Brain pericyte (primary cell): ENCODE measurements at places on chromosomes 4 and X.

DNA sequence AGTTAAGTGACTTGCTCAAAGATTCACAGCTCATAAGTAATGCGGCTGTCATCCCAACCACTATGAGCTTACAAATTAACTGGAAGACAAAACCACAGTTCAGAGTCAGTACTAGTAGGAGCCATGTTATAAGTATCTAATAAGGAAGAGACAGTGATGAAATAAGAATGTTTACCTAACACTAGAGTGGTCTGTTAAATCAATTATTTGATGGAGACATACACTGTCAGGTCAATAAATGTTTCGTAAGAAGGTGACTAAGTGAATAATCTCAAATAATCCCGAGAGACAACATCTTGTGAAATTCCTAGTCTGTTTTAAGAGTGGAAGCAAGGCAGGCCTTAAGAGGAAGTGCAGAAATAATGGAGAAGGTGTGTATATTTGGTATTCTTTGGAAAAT lies 25.8 kb upstream of the AMELX start:
- DNase-seq, result no peak

DNA sequence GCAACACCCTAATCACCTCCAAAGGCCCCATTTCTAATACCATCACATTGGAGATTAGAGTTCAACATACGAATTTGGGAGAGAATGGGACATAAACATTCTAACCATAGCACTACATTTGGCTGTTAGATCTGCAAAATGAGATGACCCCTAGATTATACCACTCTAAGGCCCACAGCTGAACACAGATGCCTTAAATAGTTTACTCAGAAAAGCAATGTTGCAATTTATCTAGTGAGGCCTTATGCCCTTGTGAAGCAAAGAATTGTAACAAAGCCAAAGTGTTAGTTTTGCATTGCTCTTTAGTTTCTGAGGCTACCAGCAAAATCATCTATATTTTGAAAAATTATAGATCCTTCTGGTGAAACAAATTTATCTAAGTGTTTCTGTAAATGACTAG lies 31.6 kb upstream of the ARHGEF6 start:
- no peak for DNase-seq

DNA sequence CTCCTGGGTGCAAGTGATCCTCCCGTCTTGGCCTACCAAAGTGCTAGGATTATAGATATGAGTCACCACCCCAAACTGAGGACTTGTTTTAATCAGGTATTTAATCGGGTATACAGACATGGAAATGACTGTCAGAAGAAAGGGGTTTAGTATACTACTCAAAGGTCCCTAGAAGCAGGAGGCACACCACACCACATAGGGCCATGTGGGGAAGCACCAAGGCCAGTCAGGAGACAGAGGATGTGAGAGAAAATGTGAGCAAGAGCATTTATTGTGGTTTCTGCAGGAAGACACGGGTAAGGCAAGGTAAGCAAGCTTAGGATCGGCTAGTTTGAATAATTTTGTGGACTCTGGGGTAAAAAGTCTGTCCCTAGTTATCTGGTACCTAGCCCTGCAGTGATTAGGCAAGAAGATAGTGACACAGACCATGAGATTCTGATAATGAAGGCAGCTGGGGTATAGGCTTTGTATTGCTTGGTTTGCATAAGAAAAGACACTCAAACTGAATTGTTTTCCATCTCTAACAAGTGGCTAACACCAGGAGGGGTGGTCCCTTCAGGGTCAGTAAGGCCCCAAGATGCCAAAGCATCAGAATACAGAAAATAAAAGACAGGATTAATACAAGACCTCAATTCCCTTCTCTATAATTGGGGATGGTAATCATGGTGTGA lies 408.8 kb upstream of the F9 start:
- DNase-seq, result no peak

DNA sequence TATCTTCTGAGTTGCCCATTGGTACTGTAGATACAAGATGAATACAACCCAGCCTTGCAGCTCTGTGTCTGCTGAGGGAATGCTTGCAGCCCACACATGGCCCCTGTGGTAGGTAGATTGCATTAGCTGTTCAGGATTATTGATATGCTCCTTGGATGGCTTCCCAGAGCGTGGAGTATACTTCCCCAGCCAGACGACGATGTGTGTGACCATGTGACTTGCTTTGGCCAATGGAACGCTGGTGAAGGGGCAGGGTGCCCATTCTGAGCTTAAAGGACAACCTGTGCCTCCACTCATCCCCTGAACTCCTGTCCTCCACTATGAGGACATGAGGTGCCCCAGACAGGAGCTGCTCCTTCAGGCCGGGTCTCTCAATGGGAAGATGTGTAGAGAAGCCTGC lies 23.9 kb upstream of the FGFBP2 start:
- no peak for DNase-seq

DNA sequence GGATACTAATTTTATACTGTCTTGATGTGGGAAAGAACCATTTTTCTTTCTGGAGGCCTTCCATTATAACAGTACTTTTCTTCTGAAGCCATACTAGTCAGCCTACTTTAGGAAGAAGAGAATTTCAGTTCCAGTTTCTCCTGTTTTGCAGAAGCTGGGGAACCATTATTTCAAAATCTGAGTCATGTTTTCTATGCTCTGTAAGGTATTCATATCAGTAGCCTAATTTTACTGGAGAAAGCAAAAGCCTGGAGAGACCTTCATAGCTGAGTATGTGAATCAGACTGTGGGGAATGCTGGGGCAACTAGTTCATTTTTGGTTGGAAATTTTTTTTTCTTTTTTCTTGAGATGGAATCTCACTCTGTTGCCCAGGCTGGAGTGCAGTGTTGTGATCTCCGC lies 22.4 kb downstream of the AFF1 start:
- no peak for DNase-seq

- no peak for DNase-seq
Observed at GRCh38 chrX:42615161-42615563, 162.8 kb downstream of the PPP1R2C start.

- DNase-seq, result no peak
Observed at GRCh38 chr4:8695237-8696219, 103.0 kb downstream of the CPZ start.

- DNase-seq, result no peak
Observed at GRCh38 chr4:8167291-8167690, 8.7 kb upstream of the ABLIM2 start.

DNA sequence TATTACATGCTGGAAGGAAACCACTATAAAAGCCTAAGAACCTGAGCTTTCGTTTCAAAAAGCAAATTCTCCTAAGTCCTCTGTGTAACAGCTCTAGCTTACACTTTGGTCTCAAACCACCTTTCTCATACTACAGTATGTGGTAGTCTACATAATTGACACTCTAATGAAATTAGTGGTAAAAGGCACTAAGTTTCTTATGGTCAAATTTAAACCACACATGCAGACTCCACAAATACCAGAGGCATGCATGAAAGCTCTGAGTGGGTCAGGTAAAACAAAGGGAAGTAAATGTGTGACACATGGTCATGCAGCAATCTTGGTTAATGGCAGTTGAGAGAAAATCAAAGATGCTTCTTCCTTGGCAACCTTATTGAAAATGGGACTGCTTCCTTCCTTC lies 187.8 kb downstream of the CCNG2 start:
- no peak for DNase-seq

- no peak for DNase-seq
Observed at GRCh38 chr4:84780719-84781118, 185.8 kb downstream of the WDFY3 start.

DNA sequence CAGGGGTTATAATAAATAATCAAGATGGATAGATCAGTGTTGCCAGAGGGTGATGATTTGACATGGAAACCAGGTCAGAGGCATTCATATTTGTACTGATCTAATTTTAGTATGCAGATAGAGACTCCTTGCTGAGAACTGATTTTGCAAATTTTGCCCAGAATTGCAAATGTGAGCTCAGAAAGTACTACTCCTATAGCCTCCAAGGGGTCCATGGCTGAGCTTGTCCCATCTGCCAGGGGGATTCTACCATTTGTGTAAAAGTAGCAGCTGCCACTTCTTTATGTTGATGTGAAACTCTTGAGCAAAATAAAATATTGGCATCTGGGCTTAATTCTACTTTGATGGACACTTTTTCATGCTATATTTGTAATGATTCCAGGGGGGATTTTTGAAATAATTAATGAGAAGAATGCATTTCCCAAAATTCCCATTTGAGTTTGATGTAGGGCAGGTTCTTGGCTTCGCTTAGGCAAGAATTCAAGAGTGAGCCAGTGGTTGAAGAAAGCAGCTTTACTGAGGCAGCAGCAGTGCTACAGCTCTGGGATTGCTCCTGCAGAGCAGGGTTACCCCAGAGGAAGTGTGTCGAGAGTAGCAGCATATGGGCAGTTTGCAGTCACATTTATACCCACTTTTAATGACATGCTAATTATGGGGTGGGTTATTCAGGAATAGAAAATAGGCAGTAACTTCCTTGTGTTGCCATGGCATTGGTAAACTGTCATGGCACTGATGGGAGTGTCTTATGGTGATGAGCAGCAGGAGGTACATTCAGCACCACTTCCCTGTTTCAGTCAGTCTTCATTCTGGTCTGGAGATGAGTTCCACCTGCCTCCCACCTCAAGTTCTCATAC lies 38.7 kb upstream of the DCLK2 start:
- DNase-seq, result no peak

GRCh38 chr4:184860018-184860779 lies 34.4 kb upstream of the ACSL1 start:
- no peak for DNase-seq

GRCh38 chr4:106914223-106914622 lies 121.9 kb downstream of the DKK2 start:
- DNase-seq, result no peak

DNA sequence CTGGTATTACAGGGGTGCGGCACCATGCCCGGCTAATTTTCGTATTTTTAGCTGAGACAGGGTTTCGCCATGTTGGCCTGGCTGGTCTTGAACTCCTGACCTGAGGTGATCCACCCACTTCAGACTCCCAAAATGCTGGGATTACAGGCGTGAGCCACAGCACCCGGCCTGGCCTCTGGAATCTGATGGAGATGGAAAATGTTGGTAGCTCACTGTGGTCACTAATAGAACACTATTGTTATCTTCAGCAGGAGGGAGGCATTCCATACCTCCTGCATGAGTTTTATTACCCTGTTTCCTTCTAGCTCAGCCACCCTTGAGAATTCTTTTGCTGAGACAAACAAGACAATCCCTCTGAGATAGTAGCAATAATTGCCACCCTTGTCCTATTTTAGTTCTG lies 105.0 kb downstream of the SHROOM3 start:
- DNase-seq, result no peak

DNA sequence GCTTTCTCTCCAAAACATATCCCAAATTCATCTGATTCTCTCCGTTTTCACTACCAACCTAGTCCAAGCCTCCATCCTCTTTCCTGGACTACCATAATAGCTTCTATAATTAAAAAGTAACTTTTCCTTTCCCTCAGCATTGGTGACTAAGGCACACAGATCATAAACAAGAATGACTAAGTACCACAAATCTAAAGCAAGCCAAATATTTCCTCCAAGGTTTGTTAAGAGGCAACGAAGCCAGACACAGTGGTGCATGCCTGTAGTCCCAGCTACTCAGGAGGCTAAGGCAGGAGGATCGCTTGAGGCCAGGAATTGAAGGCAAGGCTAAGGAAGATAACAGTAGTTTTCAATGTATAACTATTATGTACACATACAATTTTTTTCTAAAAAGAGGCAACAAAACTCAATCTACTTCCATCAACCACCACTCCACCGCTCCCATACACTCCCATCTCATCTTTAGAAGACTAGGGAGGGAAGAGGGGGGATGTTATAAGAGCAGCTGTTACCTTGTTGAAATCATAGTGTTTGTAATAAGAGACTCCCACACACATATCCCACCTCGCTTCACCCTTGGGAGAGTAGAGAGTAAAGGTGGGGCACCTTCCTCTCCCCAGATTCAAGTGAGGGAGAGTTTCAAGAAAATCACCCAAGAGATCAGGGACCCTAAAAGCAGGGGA lies 4.2 kb upstream of the JCHAIN start:
- no peak for DNase-seq

DNA sequence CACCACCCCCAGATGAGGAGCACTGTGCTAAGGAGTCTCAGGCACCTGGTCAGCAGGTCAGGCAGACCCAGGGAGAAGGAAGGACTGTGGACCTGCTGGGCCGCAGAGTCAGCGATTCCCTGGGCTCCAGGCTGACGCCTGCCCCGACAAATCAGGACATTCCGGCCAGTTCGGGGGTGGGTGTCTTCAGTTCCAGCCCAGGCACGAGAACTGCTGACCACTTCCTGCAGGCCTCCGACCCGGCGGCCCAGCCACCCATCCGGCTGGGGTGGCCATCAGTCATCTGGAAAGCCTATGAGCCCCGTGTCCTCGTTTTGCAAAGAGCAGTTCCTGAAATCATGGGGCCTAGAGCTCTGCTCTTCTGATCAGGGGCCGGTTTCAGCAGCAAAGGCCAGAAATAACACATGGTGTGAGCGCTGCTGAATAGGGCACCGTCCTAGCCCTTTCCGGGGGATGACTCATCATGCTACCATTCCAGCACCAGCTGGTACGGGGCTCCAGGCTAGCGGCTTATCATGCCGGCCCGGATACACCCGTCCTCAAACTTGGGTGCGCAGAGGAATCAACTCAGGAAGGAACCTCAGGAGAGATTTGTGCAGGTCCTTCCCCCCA lies 7.8 kb upstream of the SH3TC1 start:
- no peak for DNase-seq

GRCh38 chr4:87108142-87108546 lies 112.3 kb downstream of the KLHL8 start:
- no peak for DNase-seq

GRCh38 chr4:5383191-5383980 lies 325.0 kb downstream of the EVC2 start:
- DNase-seq, result no peak

- no peak for DNase-seq
Observed at GRCh38 chr4:130851932-130852331, 1756.0 kb downstream of the C4orf33 start.

- no peak for DNase-seq
Observed at GRCh38 chr4:95528388-95528948, 20.3 kb downstream of the UNC5C start.

DNA sequence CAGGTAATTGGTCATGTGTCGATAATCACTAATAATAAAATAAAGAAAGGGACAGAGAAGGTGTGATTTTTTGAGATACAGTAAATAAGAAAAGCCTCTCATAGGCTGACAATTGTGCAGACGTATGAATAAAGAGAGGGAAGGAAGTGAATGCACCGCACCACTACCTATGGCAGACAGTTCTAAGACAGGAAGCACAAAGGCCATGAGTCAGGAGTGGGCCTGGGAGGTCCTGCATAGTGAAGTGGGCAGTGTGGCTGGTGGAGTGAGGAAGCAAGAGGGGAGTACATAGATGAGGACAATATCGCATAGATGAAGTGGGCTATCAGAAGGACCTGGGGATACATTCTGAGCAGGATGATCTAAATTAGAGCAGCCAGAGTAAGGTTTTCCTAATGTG lies 75.6 kb downstream of the BMP3 start:
- no peak for DNase-seq

GRCh38 chr4:84849051-84849640 lies 117.3 kb downstream of the WDFY3 start:
- no peak for DNase-seq

- no peak for DNase-seq
Observed at GRCh38 chr4:120331486-120332370, 265.1 kb upstream of the MAD2L1 start.

DNA sequence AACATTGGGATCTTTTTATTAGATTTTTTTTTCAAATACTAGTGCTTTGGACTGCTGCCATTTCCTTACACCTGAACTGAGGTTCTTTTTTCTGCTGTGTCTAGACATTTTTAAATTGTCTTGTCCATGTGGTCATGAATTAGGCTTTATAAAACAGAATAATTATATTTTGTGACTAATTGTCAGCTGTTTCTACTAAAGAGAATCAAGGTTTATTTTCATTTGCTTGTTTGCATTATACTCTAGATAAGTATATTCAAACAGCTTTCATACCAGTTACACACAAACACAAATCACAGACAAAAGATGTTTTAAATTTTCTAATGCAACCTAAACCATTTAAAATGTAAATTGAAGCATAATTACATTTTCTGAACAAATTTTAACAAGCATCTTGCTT lies 194.7 kb downstream of the GALNTL6 start:
- DNase-seq, result no peak
